ENCODE measurements at places on chromosomes 2 and 18. TPM values are rescaled to one million over a fixed set of nuclear protein-coding genes. Genes with fewer than 3 reads are reported as not detected.

DNA sequence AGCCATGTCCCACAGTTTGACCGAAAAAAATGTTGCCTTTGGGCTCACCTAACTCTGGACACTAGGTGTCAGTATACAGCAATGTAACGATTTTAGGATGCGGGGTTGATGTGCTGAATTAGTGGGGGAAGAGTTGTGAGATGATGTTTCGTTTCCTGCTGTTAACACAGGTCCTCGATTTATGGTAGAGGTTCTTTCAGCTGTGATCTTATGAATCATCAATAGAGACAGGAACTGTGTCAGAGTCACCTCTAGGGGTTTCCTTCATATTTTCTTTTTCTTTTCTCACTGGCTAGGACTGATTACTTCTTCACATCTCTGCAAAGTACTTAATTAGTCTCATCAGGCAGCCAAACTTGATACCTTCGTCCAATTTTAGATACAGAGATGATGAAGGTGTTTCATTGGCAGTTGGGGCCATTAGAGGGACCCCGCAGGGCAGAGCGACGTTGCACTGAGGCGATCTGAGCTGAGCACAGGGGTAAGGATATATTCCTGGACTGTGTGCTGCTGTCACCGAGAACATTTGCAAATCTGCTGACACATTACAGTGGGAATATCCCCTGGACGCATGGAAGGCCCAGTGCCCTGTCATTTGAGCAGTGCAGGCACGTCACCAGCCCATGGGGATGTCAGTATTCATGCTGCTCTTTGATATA is 10.2 kb upstream of the MMADHC start:
- peak; percentile 68 for DNase-seq

- DNase-seq, result no peak
Observed at GRCh38 chr2:7243276-7243675, 326.1 kb downstream of the RNF144A start.

The NR4A2 gene
- 0.13 TPM for total RNA-seq

DNA sequence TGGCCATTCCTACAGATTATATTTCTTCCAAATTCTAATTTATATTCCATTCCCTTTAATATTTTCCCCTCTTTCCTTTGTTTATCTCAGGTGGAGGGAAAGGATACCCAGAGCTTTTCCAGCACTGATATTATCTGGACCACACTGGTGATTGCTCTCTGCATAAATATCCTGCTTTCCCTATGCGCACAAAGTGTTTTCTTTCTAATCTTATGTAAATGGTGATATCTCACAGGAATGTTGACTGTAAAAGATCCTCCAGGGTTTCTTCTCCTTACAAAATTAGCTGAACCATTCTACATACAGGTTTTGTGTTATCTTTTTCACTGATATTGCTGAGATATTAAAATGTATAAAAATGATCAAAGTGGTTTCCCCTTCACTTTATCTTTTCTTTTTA is 59.1 kb upstream of the GALNT13 start:
- no peak for DNase-seq

DNA sequence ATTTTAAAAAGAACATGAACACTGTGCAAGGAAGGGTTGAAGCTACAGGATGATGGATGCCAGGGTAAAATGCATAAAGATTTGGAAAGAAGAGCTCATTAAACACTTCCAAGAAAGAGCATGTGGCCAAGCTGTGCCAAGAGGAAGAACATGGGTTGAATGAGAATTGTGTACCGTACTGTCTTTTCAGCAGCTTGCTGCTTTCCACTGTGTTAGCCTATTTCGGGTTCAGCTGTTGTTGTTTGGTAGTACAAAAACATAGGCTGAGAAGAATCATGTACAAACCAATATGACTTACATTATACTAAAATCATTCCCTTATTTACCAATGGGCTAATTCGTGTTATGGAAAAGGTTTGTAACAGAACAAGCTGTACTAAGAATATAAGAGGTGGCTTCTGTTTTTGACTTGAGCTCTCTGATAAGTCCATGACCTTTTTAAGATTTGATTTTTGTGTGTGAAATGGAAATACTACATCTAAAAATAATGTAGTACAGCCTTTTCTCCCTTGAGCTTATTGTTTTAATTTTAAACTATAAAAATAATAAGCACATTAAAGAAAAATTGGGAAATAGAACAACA is 188.3 kb upstream of the STON1 start:
- no peak for DNase-seq

- no peak for DNase-seq
Observed at GRCh38 chr18:41373612-41374011, 581.4 kb upstream of the PIK3C3 start.

The PIK3C3 gene
- 66.9 TPM for total RNA-seq

DNA sequence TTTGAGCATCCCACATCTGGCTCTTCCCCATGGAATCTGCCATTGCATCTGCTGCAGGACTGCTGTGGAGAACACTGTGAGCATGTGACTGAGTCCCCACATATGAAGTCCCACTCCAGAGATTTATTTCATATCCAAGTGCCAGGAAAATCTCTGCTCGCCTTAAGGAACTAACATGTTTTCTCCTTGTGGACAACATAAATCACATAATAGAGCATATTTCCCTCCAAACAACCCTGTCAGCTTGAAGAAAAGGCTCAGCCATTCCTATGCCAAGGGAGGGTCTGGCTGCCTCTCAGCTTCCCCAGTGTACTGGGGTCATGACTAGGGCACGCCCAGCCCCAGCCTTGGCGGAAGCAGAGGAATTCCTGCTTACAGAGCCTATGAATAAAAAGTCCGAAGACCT is 193.7 kb downstream of the DNER start:
- DNase-seq, result no peak

- DNase-seq, result no peak
Observed at GRCh38 chr2:81235601-81236000, 931.0 kb upstream of the LRRTM1 start.

The PROKR1 gene
- total RNA-seq, result not detected

- no peak for DNase-seq
Observed at GRCh38 chr2:222523783-222524544, 99.6 kb downstream of the SGPP2 start.

The C2orf66 gene
- total RNA-seq, result not detected

The ALLC gene
- total RNA-seq, result not detected

Data from kidney epithelial cell (primary cell).